ENCODE measurements at places on chromosomes 4 and X. TPM values are rescaled to one million over a fixed set of nuclear protein-coding genes. Genes with fewer than 3 reads are reported as not detected.

CTAG1B gene
- total RNA-seq, result not detected

ZNF718 gene
- total RNA-seq, result 8.2 TPM

F9 gene
- total RNA-seq, result not detected

ZNF185 gene
- total RNA-seq, result 2.9 TPM

AKAP4 gene
- not detected for total RNA-seq

HS6ST2 gene
- not detected for total RNA-seq

EGFL6 gene
- 0.32 TPM for total RNA-seq

CABS1 gene
- total RNA-seq, result not detected

DNA sequence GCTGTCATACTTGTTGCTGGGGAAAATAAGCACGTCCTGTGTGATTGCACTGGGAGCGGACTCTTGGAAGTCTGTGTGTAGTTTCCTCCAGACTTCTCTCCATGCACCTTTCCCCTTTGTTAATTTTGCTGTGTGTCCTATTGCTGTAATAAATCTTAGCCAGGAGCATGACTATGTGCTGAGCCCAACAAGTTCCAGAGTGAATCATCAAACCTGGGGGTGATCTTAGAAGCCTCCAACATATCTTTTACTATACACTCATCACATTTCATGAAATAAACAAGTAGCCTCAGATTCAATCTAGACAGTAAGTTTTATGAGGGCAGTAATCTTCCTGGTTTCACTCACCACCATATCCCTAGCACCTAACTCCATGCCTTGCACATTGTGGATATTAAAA lies 43.3 kb upstream of the FGF13 start:
- no peak for DNase-seq

GRCh38 chr4:90824266-90825150 lies 697.3 kb downstream of the CCSER1 start:
- no peak for DNase-seq

- DNase-seq, result peak; percentile 38
These were observed 1.0 kb upstream of the ARHGAP4 start for GRCh38 chrX:153926858-153927671.

GRCh38 chr4:27916452-27917184 lies 1056.0 kb downstream of the STIM2 start:
- DNase-seq, result no peak

- no peak for DNase-seq
These were observed 14.1 kb upstream of the TMEM131L start for GRCh38 chr4:153451911-153452657.

GRCh38 chr4:158810487-158811215 lies 41.8 kb downstream of the FNIP2 start:
- DNase-seq, result peak; percentile 96

GRCh38 chr4:99966692-99967091 lies 16.6 kb upstream of the H2AZ1 start:
- peak; percentile 82 for DNase-seq

- DNase-seq, result no peak
These were observed 76.1 kb downstream of the BCOR start for GRCh38 chrX:40021647-40022046.

DNA sequence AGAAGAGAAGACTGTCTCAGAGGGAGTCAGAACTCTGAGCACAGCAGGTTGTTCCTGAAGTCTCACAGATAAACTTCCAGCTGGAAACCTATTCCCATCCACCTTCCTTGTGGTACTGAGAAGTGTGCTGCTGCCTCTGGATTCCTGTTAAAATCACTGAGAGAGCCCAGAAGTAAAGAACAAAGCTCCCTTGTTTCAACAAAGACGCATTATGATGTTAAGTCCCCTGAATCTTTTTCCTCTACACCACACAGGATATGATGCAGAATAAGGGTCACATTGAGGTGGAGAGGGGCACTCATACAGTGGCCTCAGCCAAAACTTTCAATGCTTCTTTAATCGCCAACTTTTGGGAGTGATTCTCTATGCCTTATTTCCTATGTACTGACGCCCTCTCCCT lies 321.0 kb downstream of the OPHN1 start:
- no peak for DNase-seq

DNA sequence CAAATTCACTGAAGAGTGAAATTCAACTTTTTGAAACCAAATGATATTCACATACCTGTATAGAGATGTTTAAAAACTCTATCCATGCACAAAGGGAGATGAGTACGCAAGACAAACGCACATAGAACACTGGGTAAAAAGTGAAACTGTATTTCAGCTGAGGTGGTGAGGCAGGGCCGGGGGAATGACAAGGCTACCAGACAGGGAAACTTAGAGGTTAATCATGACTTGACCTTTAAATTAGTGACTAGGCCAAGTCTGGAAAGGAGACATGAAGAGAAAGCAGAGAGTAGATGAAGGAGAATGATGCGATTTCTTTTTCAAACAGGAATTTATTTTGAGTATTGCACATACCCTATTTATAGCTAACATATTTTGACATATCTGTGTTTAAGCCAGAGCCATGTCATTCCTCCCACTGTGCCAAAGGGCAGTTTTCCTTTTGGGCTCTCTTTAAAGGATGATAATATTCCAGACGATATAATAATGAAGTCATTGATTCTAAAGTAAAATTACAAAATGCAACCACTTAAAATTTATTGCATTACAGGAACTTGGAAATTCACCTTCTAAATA lies 49.4 kb downstream of the ARHGEF6 start:
- no peak for DNase-seq

DNA sequence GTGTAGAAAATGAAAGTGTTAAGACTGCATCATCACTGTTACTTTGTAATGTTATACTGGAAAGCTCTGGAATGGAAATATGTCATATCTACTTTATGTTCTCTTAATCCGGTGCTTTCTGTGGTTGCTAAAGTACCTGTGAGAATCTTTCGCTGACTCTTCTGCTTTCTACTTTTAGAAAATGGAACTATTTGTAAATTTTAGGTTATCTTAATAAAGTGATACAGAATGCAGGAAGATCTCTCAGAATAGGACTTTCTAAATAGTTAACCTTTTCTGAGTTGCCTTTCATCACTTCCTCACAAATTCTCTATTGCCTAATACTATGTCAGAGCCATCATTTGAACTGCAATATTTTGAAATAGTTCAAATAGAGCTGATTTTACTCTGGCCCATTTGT lies 69.3 kb downstream of the BMP2K start:
- peak; percentile 38 for DNase-seq

- DNase-seq, result no peak
These were observed 22.2 kb downstream of the TRMT2B start for GRCh38 chrX:101029665-101030064.

DNA sequence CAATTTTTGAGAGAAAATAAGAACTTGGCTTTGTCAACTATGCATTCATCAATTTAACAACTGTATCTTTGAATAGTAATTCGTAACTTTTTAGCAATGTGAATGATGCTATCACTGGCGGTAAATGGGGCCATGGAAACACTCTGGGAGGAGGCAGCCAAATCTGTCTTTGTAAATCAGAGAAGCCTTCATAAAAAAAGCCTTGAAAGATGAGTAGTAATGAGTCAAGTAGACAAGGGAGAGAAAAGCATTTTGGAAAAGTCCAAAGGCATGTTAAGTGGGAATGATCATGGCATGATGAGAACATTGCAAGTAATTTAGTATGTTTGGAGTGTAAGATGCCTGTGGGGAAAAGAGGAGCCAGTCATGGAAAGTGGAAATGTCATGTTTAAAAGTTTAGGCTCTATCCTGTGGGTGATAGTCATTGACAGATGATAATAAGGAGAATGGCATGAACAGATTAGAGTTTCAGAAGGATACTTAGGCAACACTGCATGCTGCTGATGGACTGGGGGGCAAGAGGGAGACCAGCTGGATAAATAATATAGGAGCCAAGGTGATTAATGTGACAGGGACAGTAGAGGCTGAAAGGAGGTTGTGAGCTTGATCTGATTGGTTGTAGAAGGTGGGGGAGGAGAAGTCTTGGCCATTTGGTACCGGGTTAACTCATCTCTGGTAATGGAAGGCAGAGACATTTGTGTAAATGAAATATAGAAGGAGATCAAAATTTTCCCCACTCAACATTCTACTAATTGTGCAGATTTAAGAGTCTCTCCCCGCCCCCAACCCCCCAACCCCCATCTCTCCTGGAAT lies 16.3 kb downstream of the SPRY1 start:
- DNase-seq, result peak; percentile 38

Data from fibroblast of villous mesenchyme (primary cell).